ENCODE measurements at places on chromosomes 12 and 14.

- no peak for DNase-seq
Measured at GRCh38 chr12:17169726-17170471, 563.9 kb upstream of the LMO3 start.

GRCh38 chr12:56020423-56021184, at the start of gene IKZF4:
Gene IKZF4, plus strand, starts transcription at chr12:56021043. Its CDS starts 451 bp downstream, at chr12:56021494.
- DNase-seq = no peak

DNA sequence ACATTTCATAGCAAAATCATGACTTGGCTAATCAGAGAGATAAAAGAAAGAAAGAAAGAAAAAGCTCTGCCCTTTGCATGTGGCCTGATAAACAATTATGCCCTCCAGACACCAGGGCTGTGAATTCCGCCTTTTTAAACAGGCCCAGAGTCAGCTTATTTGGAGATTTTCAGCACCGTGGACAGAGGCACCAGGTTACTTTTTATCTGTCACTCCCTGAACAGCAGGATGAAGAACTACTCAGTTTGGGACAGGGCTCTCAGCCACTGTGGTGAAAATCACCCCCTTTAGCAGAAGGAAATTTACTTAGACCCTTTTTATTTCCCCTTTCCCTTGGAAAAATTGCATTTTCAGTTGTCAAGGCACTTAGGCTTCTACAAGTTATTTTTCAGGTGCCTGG, 359.9 kb downstream of the NRXN3 start:
- DNase-seq = no peak

DNA sequence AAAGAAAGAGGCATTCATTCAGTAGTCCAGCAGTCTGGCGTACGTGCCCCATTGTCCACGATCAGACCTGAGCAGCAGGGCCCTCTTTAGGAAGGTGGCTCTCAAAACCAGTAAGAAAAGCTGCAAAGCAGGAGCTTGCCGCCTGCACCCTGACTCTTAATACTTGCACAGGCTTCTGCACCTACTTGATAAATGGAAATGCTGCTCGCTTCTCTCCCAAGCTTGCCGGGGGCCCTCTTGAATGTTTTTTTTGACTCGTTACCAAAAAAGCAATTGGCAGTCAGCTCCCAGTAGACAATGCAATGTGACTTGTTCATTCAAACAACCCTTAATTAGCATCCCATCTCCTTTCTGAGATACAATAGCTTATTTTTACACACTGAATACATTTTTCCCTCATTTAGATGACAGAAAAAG, 27.2 kb upstream of the PTPRB start:
- DNase-seq = no peak

DNA sequence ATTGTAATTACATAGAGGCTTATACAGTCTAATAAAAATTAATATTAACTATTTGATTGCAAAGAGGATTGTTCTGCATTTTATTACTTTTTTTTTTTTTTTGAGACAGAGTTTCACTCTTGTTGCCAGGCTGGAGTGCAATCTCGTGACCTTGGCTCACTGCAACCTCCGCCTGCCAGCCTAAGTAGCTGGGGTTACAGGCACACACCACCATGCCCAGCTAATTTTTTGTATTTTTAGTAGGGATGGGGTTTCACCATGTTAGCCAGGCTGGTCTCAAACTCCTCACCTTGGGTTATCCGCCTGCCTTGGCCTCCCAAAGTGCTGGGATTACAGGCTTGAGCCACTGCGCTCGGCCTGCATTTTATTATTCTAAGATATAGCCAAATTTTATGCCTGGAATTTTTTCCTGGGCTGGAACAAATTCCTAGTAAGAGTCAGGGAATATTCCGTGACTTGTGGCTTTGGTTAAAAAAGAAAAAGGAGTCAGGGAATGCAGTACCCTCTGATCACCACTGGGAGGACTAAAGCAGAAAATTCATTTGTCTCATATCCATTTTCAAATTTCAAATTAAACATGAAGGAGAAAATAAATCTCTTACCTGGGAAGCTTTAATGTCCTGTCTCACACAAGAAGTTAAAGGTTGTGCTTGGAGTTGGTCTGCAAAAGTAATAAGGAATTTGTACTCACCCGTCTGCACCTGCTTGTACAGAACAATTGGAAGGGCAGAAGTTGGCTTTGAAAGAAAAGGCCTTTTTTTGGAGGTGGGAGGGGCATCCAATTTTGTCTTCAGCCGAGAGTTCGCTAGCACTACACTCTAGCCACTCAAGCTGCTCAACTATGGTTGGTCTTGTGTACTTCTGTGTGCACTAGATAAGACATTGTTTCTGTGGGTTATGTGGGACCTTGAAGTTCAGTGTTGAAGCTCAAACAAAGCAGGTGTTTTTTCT, 8.7 kb downstream of the MARK3 start:
- no peak for DNase-seq

DNA sequence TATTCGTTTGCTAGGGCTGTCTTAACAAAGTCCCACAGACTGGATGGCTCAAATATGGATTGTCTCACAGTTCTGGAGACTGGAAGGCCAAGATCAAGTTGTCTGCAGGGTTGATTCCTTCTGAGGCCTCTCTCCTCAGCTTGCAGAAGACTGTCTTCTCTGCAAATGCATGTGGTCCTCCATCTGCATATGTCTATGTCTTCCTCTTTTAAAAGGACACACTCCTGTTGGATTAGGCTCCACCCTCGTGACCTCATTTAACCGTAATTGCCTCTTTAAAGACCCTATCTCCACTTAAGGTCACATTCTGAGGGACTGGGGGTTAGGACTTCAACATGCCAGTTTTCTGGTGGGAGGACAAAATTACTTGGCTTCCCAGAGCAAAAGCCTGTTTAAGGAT, 123.3 kb downstream of the SLC38A6 start:
- no peak for DNase-seq

Measured in HTR-8/SVneo (cell line).